Right ventricle myocardium inferior (tissue), 1 donor: ENCODE measurements at places on chromosomes 1 and 21.

DNA sequence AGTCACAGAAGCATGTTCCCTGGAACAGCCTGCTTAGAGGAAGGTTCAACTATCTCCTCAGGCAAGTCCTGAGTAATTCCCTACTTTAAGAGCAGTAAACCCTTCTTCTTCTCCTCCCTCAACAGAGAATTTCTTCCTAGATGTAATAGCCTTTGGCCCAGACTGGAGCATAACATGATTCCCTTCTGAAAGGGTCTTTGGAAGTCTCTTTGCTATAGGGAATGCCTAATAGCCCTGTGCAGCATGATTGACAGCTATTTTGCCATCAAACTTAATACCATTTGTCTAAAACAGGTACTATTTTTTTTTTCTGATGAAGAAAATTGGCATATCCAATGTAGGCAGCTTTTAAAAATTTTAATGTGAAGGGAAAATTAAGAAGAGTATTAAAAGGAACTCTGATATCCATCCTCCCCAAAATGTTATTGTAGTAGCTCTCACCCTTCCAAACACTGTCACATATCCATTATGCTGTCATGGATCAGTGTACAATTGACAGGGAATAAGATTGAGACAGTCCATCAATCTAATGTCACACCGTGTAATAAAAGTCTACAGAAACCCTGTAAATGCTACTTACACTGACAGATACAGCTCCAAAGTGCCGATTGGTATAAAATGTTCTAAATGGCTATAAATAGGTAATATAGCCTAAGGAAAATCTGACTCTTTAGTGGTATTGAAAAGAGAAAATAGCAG is 884.6 kb downstream of the TTLL7 start:
- no peak for DNase-seq

- DNase-seq = no peak
Measured at GRCh38 chr1:25821112-25821476, 1.3 kb downstream of the MTFR1L start.

- no peak for DNase-seq
Measured at GRCh38 chr1:186575348-186575747, 104.9 kb downstream of the PTGS2 start.

DNA sequence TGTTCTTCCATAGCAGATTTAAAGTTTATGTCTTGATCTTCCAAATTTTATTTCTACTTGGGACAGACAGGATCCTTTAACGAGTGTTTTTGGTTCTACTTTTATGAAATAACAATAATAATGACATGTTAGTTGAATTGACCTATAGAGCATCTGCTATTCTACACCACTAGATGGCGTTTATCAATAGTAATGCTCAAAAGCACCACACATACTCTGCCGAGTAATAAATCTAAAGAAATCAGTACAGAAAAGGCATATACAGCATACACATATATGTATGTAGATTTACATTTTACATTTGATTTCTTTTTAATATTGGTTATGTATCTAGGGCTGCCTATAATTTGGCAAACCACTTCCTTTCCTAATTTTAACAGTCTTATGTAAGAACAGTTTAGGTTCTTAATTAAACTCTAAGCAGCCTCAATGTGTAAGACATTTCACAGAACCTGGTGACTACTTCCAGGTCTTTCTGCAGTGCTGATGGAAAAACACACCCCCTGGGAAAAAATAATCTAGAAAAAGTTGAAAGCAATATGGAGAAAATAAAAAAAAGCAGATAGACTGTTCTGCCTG is 5.9 kb upstream of the SIPA1L2 start:
- DNase-seq = no peak

GRCh38 chr1:243916160-243916559 is 66.1 kb upstream of the AKT3 start:
- no peak for DNase-seq

- no peak for DNase-seq
Measured at GRCh38 chr1:238264951-238265350, 374.2 kb upstream of the ZP4 start.

- DNase-seq = no peak
Measured at GRCh38 chr1:8818325-8818775, 910 bp upstream of the RERE start.

- DNase-seq = no peak
Measured at GRCh38 chr1:154548028-154548427, 10.4 kb downstream of the UBE2Q1 start.

DNA sequence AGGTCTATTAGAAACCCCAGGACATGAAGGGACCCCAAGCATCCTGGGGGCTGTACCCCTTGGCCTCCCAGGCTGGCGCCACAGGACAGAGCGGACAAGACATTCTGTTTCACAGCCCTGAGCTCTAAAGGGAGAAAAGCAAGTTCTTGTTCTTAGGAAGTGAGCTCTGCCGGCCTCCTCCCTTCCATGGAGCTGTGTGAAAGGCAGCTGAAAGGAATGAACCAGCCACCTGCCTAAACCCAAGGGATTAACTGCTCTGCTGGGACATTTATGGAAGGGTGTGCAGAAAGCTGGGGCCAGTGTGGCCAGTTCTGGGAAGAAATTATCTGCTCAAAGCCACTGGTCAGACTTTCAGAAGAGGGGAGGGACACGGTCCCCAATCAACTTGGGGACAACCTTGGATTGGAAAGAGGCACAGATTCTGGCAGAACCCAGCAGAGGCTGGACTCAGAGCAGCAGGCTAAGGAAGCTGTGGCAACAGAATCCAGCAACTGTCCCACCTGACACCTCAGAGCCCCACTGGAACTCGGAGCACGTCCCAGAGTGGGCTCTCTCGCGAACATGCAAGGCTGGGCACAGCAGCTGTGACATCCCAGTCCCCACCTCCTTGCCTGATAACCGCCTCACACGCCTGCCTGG is 2.1 kb downstream of the KLHL21 start:
- DNase-seq = no peak

GRCh38 chr1:162587761-162588260 is 26.3 kb downstream of the UAP1 start:
- no peak for DNase-seq

DNA sequence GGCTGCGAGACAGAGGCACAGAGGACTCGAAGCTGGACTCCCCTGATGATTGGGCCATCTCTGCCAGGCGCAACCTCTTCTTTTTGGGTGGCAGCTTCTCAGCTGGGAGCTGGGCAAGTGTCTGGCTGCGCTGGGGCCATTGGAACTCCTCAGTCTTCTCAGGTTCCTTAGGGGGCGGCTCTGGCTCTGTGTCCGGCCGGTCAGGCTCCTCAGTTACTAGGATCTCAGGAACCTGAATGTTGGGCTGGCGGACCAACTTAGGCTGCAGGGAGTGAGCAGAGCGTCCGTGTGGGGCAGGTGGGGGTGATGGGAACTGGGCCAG is 97.5 kb upstream of the EDN2 start:
- DNase-seq = peak; percentile 65

DNA sequence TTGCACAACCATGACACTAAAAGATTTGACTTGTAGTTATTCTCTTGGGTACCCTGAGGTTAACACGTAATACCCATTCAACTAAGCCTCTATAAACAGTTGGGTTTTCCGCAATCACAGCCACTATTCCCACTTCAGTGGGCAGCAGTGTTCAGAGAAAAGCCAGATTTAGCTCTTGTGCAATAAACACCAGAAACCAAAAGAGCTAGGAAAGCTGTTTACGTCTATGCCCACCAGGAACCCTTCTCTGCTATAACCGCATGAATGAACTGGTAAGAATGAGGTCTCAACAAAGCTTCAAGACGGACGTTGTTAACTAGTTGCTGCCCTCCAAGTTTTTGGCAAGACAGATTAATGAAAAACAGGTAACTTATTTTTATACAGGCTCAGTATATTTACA is 101.3 kb downstream of the SLC45A1 start:
- DNase-seq = no peak

DNA sequence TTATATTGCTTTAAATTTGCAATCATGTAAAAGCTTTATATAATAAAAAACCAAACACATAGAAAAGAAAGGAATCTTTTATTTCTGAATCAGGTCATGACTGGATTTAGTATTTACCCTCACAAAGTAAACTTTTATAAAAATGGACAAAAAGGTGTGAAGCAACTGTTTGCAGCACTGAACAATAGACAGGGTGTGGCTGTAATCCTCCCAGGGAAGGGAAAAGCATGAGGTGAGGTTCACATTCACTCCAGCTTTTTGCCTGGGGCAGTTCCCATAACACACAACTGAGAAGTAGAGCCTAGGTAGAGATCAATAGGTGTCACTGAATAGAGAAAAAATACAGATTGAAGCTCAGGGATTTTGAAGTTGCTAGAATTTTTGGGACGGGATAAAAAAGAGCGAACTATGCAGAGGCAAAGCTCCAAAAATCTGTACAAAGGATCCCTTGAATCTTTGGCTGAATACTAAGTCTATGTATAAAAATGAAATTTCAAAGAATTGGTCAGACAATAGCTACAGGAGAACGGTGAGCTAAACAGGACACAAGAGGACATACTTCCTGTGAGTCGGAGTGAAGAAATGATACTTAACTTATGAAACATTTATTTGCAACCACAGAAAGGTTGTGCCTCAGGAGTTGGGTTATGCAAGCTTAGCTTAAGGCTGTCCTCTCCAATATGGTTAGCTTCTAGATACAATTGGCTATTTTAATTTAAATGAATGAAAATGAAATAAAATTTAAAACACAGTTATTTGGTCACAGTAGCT is 162.0 kb upstream of the ZP4 start:
- no peak for DNase-seq

- no peak for DNase-seq
Measured at GRCh38 chr1:170700842-170701615, 37.1 kb downstream of the PRRX1 start.

DNA sequence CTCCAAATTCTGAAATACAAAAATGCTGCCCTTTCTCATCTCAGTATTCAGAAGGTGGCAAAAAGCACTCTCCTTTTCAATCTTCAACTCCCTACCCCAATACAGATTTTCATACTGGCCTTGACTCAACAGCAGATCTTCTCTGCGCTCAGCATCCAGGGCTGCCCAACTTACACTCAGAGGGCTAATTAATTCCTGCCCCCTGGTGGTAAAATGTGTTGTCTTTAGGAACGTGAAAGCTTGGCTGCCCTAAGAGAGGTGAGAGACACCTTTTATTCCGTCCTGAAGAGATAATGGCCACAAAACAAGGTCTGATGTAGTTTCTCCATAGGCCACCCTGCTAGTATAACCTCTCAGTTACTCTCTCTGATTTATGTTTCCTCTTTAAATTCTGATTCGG is 25.0 kb downstream of the KRTAP24-1 start:
- no peak for DNase-seq

GRCh38 chr1:155688324-155689080 is at the start of gene YY1AP1:
Gene YY1AP1 (minus strand): TSS chr1:155688774. CDS start chr1:155680436, 8,338 bp downstream.
- DNase-seq = peak; percentile 95

- no peak for DNase-seq
Measured at GRCh38 chr1:196466166-196466565, 142.1 kb downstream of the KCNT2 start.

DNA sequence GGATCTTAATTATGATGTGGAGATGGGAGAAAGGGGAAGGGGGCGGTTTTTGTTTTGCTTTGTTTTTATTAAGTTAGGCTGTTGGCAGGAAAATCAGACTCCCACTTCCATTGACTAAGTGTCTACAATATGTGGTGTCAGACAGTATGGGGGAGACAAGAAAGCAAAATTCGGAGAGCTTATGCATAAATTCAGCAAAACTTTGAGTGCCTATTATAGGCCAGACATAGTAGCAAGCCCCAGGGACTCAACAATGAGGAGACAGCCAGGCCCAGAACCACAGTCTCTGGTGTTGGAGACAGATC is 835 bp upstream of the TSPAN2 start:
- DNase-seq = no peak

DNA sequence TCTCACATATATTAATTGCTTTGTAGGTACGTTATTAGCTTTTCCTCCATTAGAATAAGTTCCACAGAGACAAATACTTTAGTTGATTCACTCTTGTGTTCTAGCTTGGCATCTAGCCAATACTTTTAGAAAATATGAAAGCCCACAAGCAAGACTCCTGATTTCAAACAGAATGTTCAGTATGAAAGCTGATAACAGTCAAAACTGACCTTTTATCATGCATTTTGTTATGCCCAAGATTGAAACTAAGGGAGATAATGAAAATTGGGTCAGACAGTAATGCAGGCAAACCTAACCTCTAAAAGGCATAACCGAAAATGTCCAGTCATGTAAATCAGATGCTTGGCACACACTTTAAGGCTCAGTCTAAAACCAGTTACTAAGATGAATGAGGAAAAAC is 61.7 kb downstream of the ERICH3 start:
- no peak for DNase-seq

DNA sequence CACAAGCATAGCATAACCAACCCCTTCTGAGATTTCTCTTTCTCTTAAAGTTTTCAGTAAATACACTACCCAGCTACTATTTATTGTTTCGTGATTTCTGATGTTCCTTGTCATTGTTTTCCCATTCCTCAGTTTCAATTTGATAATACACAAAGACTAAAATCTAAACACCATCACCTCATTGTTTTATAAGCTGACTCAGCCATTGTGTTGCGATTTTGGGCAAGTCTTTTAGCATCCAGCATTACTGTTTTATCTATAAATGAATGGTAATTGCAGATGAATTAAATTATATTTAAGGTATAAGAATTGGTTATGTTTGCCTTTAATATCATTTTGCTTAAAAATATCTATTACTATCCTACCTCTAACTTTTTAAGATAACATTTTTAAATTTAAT is 1308.5 kb downstream of the PLA2G4A start:
- DNase-seq = no peak

- no peak for DNase-seq
Measured at GRCh38 chr1:22728751-22729399, 18.2 kb downstream of the EPHB2 start.

GRCh38 chr1:1402072-1402900 is 3.2 kb upstream of the CCNL2 start:
- peak; percentile 53 for DNase-seq

- DNase-seq = no peak
Measured at GRCh38 chr21:41048145-41048544, 119.8 kb upstream of the BACE2 start.

DNA sequence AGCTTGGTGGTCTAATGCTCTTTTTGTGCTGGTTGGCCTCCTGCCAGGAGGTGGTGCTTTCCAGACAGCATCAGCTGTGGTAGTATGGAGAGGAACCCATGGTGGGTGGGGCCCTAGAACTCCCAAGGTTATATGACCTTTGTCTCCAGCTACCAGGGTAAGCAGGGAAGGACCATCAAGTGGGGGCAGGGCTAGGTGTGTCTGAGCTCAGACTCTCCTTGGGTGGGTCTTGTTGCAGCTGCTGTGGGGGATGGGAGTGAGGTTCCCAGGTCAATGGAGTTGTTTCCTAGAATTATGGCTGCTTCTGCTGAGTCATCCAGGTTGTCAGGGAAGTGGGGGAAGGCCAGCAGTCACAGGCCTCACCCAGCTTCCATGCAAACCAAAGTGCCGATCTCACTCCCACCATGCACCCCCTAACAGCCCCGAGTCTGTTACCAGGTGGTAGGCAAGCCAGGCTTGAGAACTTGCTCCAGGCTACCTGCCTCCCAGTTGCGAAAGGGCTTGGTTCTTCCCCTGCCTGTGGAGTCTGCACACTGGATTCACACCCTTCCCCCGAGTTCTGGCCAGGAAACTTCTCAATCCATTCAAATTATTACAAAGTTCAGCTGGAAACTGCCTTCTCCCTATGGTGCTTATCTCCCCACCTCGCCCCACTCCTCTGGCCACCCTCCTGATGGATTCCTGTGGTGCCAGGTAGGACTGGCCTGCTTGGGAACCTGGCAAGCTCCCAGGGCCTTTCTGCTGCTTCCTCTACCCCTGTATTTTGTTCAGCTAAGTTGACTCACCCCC is 37.8 kb downstream of the DRAM2 start:
- no peak for DNase-seq
